ENCODE measurements at places on chromosomes 1 and 21.
A peak's percentile ranks its signal among the peaks of the same experiment; 100 is the strongest.

DNA sequence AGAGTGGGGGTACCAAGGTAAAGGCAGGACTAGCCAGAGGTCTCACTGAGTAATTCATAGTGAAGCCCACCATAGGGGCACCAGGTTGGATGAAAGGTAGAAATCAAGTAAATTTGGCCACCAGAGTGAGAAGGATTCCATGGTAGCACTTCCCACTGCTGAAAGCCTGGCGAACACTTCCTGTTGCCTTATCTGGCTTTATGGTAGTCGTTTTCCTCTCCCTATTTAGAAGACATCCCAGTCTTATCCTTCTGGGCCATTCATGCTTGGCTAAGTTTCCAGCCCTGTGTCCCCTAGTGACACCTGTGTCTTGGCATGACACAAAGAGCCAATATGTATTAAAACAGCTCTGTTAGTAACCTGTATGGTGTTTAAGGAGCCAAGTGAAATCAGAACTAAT, 74.3 kb upstream of the SIPA1L2 start:
- no peak for DNase-seq

- no peak for DNase-seq
These were observed 75.5 kb downstream of the KAZN start for GRCh38 chr1:14674030-14674429.

GRCh38 chr1:194298007-194298598, 1111.7 kb upstream of the B3GALT2 start:
- DNase-seq, result no peak

DNA sequence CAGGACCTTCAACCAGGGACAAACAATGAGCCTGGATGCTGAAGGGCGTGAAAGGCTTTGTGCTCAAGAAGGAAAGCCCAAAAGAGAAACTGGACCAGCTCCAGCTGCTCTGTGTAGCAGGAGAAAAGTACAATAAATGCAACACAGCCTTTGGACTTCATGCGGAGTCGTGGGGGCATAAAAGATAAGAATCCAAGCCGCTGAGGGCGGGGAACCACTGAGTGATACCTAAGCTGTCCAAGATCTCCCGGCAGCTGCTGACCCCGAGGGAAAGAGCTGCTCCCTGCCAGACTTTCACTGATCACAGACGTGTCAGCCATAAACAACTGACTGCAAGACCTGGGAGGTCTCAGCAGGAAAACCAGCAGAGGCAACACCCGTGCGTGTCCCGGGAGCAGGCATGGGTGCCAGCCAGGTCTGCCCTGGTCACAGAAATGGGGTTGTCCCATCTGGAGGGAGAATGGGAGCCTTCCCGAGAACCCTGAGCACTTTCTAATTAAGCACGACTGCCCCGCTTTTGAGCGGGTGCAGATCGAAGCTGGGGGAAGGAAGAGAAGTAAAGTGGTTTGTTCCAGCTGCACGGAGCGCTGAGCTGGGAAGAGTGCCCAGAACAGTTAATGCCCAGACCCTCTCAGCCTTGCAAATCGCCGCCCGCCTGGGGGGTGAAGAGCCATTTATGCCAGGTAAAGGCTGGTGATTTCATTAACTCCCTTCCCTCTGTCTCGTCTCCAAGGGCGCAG, 68.3 kb upstream of the TARDBP start:
- peak; percentile 96 for DNase-seq

- DNase-seq, result no peak
These were observed 1.2 kb downstream of the C2CD4D start for GRCh38 chr1:151838222-151839081.

DNA sequence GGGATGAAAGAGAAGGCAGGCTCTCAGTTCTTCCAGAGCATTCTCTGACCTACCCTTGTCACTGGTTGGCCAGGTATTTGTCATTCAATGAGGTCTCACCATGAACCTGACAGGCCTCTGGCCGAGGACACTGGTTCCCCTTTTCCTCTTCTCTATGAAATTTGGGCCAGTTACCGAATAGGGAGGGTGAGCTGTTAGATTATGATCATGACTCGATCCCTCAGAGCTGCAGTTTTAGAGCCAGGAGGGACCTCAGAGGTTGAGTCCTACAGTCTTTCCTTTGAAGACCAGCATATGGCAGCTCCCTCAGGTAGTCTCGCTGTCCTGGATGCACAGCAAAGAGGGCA, 29.5 kb upstream of the CLSTN1 start:
- DNase-seq, result no peak

DNA sequence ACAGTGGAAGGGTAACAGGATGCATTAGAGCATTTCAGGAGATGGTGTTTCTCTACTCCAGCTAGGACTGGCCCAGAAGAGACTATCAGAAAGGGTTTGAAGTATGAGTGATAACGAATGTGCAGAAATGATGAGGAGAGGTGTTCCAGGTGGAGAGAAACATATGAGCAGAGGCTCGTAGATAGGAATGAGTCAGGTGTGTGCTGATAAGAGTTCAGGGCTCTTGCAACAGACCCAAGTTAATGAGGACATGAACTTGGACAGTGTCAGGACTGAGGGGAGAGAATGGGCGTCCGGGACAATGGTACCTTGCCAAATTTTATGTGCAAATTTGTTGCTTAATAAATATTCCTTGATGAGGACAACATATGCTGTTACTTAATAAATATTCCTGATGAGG, 183.9 kb upstream of the NFIA start:
- DNase-seq, result no peak

DNA sequence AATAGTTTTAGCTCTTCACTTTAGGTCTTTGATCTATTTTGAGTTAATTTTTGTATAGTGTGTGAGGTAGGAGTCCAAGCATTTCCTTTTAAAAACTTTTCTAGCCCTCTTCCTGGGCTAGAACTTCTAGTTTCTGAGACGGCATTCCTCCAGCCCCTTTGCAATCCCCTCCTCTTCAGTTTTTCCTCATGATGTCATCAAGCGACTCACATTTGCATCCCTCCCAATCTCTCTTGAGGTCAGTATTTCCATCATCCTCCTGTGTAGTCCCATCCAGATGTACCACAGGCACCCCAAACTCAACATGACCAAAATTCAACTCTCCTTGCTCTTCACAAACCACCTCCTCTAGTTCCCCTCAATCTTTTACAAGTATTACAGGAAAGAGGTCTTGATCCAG, 10.7 kb downstream of the HMGN2 start:
- no peak for DNase-seq

GRCh38 chr1:229714964-229715603, 89.0 kb downstream of the URB2 start:
- no peak for DNase-seq

DNA sequence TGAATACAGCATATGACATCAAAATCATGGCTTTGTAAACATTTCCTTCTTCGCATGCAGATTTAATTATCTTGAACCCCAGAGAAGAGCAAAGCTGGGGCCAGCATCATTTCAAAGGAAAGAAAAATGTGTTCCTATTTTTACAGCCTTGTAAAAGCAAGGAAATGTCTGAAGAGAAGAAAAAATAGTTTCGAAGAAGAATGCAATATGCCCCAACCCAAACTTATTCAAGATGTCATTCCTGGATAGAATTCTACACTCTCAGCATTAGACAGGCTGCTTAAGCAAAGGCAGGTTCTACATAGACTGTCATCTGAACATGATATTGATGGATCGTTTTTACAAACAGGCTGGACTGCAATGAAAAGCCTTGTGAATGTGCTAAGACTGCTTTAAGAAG, 900.8 kb downstream of the TTLL7 start:
- no peak for DNase-seq

GRCh38 chr1:20992322-20993056, 184.2 kb downstream of the EIF4G3 start:
- no peak for DNase-seq

GRCh38 chr1:222889440-222889839, 74.6 kb downstream of the DISP1 start:
- no peak for DNase-seq

- no peak for DNase-seq
These were observed 15.0 kb downstream of the RHBG start for GRCh38 chr1:156384007-156384406.

- DNase-seq, result no peak
These were observed 41.4 kb downstream of the RNF115 start for GRCh38 chr1:145782272-145783099.

DNA sequence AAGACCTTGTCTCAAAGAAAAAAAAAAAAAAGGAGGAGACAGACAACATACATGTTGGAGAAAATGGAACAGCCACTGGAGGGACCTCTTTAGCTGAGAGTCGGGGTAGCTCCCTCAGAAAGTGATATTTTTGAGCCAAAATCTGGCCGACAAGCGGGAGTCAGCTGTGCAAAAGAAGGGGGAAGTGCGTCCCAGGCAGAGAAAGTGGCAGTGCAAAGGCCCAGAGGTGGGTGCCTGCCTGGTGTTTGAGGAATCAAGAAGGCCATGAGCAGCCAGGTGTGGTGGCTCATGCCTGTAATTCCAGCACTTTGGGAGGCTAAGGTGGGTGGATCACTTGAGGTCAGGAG, 6.1 kb upstream of the CROCC start:
- DNase-seq, result no peak

DNA sequence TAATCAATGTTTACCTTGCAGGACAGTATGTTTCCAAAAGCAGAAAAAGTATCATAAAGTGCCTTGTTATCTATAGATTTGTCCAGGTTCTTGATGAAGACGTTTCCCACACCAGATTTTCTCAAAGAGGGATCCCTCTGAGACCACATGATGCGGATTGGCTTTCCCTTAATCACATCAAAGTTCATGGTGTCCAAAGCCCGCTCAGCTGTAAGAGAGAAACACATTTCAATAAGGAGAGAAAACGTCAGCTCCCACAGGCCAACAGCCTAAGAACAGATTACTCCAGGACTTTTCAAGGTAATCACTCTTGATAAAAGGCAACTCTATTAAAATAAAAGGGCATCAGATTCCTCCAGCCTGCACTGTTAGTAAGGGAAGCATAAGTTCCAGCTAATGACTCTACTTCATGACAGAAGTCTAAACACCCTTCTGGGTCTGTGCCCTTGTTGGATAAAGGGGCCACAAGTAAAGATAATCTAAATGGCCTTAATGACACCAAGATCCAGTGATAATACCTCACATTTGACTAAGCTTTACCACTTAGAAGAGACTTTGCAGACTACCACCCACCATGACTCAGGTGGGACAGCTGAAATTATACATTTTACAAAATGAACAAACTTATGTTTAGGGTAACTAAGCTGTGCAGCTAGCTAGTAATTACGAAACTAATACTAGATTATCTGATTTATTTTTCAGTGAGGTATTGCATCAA, 4.1 kb downstream of the PABPC4 start:
- no peak for DNase-seq

- no peak for DNase-seq
These were observed 397.1 kb upstream of the VAMP3 start for GRCh38 chr1:7373876-7374562.

GRCh38 chr1:204503122-204503912, 8.7 kb upstream of the PIK3C2B start:
- DNase-seq, result peak; percentile 78

DNA sequence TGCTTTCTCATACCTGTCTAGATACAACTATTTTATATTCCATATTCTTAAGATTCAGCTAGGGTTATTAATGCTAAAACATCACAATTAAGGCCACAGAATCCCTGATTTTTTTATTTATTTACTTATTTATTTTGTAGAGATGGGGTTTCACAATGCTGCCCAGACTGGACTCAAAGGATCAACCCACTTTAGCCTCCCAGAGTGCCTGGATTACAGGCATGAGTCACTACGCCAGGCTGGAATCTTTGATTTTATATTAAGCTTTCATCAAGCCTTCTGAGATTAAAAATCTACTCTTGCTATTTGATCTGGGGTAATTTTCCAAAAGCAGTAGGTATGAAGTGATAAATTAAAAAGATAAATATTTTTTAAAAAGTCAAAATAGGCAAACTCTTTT, 38.9 kb downstream of the MCOLN2 start:
- DNase-seq, result no peak

GRCh38 chr1:79441238-79441637, 434.7 kb upstream of the ADGRL4 start:
- no peak for DNase-seq

- DNase-seq, result peak; percentile 40
These were observed 44.5 kb downstream of the LRRC53 start for GRCh38 chr1:74467786-74468377.

DNA sequence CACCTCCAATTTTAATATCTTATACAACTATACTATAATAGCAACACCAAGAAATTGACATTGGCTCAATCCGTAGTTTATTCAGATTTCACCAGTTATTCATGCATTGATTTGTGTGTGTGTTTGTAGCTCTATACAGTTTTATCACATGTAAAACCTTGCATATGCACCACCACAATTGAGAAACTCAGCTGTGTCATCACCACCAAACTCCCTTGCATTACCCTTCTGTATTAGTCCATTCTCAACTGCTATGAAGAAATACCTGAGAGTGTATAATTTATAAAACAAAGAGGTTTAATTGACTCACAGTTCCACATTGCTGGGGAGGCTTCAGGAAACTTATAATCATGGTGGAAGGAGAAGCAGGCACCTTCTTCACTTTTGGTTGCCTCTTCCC, 162.1 kb downstream of the PATJ start:
- no peak for DNase-seq

DNA sequence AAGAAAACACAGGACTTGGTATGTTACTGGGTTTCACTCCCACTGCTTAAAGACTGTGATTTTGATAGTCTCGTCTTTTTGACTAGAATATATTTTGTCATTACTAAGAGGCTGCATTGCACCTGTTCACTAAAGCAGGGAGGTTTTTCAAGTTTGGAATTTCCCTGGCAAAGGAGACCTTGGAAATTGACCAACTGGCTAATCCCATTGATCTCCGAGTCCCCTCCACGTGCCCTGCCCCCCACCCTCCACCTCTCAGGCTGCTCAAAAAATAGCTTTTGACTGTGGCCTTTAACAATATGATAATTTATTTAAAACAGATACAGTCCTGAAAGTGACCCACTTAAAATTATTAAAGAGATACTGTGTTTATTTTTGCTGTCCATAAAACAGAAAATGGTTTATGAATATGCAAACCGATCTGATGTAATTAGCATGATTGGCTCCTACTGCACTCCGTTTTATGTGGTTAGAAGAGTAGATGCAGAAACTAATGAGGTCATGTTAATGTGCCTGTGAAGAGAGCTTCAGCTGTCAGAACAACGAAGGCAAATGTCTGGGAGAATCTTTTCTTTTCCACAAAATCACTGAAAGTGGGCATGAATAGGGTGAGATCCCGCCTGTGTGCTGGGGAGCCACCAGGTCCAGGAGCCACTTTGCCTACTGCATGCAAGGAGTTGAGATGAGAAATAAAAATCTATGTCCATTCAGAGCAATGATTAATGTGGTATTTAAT, 361.5 kb downstream of the RRAGC start:
- no peak for DNase-seq

DNA sequence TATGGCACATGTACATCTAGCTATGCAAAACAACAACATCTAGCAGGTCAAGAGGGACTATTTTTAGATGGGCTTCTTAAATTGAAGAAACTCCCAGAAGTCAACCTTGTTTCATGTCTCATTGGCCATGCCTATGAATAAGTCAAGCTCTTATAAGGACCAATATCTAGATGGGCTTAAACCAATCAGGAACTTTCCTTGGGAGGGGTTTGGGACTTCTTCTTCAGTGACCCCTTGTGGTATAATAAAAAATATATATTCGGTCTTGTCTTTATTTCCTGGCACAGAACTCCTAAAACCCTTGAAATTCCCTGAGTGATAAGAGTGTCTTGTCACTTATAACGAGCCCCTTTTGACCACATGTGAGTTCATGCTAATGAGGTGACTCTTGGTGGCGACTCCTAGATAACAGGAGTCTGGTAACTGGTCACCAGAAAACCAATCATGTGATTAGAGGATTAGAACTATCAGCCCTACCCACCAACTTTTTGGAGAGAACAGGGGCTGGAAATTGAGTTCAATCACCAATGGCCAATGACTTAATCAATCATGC, 218.3 kb downstream of the HHIPL2 start:
- no peak for DNase-seq

Data from NCI-H1105 treated with DMSO at 0.1 percent for 48 hours (cell line).